Activated naive CD8-positive, alpha-beta T cell treated with anti-CD3 and anti-CD28 coated beads for 36 hours (primary cell): ENCODE measurements at places on chromosomes 12 and 14. TPM values are rescaled to one million over a fixed set of nuclear protein-coding genes. Genes with fewer than 3 reads are reported as not detected.

- DNase-seq, result peak; percentile 0
These were observed 251.2 kb downstream of the ACSS3 start for GRCh38 chr12:81329085-81329484.

GRCh38 chr12:31361730-31362114 lies 35.8 kb upstream of the SINHCAF start:
- DNase-seq, result no peak

DNA sequence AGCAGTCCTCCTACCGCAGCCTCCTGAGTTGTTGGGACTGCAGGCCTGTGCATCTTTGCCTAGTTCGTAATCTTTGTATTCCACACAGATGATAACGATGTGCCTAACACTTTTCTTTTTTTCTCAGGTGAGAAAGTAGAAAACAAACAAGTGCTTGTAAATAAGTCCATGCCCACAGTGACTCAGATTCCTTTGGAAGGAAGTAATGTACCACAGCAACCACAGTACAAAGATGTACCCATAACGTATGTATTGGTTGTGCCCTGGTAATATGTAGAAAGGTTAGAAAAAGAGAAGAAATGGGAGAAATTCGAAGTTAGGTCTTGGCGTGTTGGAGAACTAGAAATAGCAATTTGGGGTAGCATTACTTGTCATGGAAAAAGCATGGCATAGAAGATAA lies 101.6 kb downstream of the POLR3B start:
- DNase-seq, result no peak

DNA sequence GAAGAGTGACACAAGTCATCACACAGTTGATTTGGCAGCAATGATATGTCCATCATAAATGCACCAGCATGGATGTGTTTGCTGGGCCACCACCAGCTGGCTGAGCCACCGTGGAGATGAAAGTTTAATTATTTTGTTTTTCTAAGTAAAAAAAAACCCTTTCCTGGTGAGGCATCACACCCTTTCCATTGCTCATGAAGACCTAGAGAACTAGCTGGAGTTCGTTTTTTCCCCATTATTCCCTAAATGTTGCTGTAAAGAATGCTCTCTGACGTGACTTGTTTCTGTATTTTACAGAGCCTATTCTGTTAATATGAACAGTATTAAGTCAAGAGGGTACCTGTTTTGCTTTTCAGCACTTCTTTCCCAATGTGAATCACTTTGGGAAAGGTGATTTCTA lies 257.9 kb downstream of the MSRB3 start:
- no peak for DNase-seq

DNA sequence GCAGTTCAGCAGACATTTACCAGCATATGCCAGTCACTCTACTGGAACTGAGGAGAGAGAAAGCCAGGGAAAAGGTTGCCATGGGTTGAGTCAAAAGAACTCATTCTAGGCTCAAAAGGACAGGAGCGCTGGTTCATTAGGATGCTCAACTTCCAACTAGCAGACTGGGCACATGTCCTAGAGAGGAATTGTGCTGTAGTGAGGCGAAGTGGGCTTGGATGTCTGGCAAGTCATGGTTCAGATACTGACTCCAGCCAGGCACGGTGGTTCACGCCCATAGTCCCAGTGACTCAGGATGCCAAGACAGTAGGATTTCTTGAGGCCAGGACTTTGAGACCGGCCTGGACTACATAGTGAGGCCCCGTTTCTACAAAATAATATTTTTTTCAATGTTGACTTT lies 281.5 kb downstream of the CACNA1C start:
- DNase-seq, result no peak

DNA sequence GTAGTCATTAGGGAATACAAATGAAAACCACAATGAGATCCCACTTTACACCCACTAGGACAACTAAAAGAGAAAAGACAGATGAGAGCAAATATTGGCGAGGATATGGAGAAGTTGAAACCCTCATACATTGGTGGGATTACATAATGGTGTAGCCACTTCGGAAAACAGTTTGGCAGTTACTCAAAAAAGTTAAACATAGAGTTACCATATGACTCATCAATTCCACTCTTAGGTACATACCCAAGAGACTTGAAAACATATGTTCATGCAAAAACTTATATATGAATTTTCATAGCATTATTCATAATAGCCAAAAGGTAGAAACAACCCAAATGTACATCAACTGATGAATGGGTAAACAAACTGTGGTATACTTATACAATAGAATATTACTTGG lies 27.1 kb downstream of the ALDH1L2 start:
- DNase-seq, result no peak

- no peak for DNase-seq
These were observed 486.2 kb downstream of the RAD51B start for GRCh38 chr14:68305738-68306137.

DNA sequence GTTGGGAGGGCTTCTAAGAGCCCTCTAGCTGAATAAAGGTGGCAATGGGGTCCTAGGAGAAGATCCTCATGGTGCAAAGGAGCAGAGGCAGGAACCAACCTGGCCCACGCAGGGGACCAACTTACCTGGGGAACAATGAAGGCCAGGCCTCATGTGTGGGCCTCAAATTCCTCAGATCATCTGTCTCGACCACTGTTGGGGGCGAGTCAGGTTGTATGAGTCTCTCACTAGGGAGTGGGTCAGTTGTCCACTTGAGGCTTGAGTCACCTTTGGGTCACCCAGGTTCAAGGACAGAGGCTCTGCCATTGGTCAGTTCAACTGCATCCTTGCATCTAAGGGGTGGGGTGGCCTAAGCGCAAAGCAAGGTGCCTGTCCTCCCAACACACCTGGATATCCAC lies 43.7 kb upstream of the BDKRB2 start:
- DNase-seq, result no peak

- peak; percentile 15 for DNase-seq
These were observed 53.1 kb downstream of the SIX6 start for GRCh38 chr14:60561845-60562746.

GRCh38 chr12:24815114-24815423 lies 133.8 kb downstream of the BCAT1 start:
- no peak for DNase-seq

DNA sequence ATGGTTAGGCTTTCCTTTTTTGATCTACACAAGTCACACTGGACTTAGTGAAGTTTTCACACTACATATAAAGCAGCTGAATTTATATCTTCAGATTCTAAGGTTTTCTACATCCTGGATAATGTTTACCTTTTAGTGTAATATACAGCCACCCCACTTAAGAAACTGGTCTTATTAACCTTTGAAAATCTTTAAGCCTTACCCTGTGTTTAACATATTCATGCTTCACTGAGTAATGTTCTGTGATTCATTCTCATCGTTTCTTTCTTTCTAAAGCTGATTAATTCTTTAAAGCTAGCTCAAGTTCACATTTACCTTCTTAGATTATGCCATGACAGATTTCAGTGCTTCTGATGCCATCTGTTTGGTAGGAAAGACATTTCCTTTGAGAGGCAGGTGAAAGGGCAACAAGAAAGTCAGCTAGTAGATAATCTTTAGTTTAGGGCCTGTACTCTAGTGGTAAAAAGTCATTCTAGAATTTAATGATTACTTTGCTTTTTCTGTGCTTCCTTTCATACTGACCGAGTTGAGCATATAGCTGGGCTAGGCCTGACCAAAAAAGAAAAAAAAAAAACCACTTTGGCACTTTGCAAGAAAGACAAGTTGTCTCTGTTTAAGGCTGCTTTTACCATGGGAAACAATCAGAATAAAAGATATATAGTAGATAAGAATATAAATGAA lies 690.9 kb upstream of the FBXO33 start:
- no peak for DNase-seq

DNA sequence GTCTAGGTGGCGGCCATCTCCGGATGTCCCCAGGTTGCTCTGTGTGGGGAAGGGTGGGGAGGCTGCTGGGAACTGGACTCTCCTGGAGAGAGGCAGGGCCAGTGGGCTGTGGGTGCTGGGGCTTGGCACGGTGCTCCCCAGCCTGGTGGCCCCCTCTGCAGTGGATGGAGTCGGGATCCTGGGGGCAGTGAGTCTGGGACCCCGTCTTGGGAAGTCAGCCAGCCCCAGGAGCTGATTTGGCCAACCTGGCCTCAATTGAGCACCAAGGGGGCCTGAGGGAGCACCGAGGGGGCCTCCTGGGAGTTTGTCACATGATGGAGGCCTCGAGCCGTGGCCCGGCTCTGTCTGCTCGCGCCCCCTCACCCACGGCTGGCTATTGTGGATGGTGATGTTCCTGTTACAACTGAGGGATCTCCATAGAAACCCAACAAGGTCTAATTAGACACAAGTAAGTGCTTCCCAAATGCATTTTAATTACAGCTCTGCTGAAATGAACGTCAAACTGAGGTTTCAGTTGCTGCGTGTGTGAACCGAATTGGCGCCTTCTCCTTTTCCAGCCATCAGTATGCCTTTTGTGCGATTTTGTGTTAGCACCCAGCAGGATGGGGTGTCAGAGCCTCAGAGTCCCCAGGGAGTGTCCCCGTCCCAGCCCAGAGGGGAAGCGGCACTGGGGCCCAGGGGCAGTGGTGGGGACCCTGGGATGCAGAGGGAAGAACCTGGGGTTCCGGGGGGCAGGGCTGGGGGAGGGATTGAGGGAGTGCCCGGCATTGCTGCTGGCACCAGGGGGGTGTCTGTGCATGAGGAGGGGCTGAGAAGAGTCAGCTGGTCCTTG lies 71.8 kb downstream of the KIF26A start:
- no peak for DNase-seq

- peak; percentile 40 for DNase-seq
These were observed 126.0 kb upstream of the ATF7IP start for GRCh38 chr12:14239350-14239934.

DNA sequence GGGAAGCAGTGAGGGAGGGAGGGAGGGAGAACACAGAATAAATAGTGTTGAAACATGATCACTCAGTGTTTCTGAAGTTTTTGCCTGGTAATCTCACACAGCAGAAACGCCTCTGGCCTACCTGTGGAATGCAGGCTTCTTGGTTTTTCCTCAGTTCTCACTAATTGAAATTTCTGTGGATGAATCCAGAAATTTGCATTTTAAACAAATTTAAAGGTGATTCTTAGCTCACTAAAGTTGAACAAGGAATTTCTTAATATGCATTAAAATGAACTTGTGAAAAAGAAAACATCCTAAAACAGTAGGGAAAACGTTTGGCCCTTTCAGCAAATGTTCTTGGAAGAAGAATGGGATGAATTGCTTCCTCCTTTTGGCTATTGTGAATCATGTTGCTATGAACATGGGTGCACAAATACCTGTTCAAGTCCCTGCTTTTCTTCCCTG lies 1.4 kb downstream of the RNASE9 start:
- DNase-seq, result no peak

DNA sequence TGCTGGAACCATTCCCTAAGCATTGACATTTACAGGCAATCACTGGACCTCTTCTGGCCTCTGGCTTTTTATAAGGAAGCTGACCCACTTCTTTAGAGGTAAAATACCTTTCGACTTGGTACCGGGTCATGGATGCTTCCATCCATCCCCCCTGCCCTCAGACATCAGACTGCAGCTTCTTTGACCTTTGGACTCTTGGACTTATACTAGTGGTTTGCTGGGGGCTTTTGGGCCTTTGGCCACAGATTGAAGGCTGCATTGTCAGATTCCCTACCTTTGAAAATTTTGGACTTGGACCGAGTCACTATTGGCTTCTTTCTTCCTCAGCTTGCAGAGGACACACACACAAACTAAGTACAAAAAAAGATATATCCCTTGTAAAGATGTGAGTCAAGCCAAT lies 86.1 kb downstream of the TTC6 start:
- DNase-seq, result no peak

GRCh38 chr12:129966146-129966995 lies 62.5 kb upstream of the TMEM132D start:
- DNase-seq, result no peak

DNA sequence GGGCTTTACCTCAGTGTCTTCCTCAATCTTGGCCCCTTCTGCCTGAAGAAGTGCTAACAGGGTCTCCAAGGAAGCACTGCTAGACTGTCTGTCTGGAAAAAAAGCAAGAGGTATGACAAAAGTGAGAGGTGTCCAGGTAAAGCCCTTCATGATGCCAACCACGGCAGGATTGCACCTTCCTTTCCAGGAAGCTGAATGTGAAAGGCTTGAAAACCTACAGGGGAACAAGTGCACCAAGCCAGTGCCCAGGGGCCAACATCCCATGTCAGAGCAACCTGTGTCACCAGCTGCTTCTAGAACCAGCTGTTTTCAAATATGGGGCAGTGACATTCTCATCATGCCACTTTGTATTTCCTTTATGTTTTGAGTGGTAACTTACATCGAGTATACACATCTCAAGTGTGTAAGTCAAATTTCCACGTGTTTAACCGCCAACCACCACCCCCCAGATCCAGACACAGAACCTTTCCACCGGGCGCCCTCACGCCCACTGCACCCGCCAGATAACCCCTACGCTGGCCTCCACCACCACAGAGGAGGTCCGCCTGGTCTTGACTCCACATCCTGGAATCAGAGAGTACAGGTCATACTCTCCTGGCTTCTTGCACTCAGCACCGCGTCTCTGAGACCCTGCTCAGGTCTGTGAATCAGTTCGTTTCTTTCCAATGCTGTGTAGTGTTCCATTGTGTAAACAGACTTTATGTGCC lies 27.3 kb downstream of the VPS37B start:
- no peak for DNase-seq

GRCh38 chr12:109239179-109239578 lies 69.9 kb downstream of the FOXN4 start:
- peak; percentile 4 for DNase-seq

- DNase-seq, result no peak
These were observed 44.5 kb upstream of the VPS33A start for GRCh38 chr12:122310626-122311333.

GRCh38 chr12:66024949-66025348 lies 105.6 kb downstream of the LLPH start:
- no peak for DNase-seq

DNA sequence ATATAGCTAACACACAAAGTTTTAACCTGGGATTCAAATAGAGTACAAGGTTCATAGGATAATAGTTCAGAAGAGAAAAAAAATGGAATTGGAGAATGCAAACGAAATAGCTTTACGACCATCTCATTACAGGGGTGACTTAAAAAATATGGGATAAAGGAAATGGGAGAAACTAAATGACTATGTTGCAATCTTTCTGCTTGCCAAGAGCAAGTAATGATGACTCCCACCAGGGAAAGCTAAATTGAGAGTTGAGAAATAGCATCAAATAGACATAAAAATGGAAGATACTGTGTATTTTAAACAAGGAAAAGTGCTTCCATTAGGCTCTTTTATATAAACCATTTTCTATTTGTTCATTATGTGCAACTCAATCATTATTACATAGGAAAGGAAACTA lies 155.7 kb upstream of the ATXN7L3B start:
- no peak for DNase-seq

- DNase-seq, result no peak
These were observed 25.4 kb downstream of the SRRM4 start for GRCh38 chr12:119006746-119007145.

- DNase-seq, result no peak
These were observed 10.4 kb downstream of the CORO1C start for GRCh38 chr12:108720757-108721514.

IL26 gene
- 0.21 TPM for total RNA-seq

SERPINA12 gene
- not detected for total RNA-seq

ASCL1 gene
- not detected for total RNA-seq

C1QL4 gene
- total RNA-seq, result not detected

HOXC12 gene
- total RNA-seq, result not detected

PDE3A gene
- not detected for total RNA-seq

SOCS2 gene
- total RNA-seq, result 25.8 TPM

AICDA gene
- not detected for total RNA-seq

LMO3 gene
- total RNA-seq, result not detected

OR6C2 gene
- total RNA-seq, result not detected
